ENCODE measurements at places on chromosomes 12 and 14. TPM values are rescaled to one million over a fixed set of nuclear protein-coding genes. Genes with fewer than 3 reads are reported as not detected.
A peak's percentile ranks its signal among the peaks of the same experiment; 100 is the strongest.

Gene NDRG2
- total RNA-seq, result 37.5 TPM

Gene HOXC6
- total RNA-seq, result 0.21 TPM

Gene TAS2R14
- 0.83 TPM for total RNA-seq

- no peaks in the 10 kb centered on the region for H3K36me3 ChIP-seq
- no peak overlapping the region for H3K27ac ChIP-seq
- no peaks in the 10 kb centered on the region for H3K4me1 ChIP-seq
- no peak for DNase-seq
- H3K4me3 ChIP-seq, result no peak overlapping the region
- H3K27me3 ChIP-seq, result no peaks in the 10 kb centered on the region
Measured at GRCh38 chr12:71236133-71236660, 78.4 kb upstream of the TSPAN8 start.

Gene KRT72
- total RNA-seq, result not detected

Gene RIMBP2
- total RNA-seq, result 4.4 TPM

GRCh38 chr12:44384136-44384535 is 492.0 kb downstream of the NELL2 start:
- no peak overlapping the region for H3K27ac ChIP-seq
- no peak overlapping the region for H3K4me3 ChIP-seq
- DNase-seq, result no peak
- H3K4me1 ChIP-seq, result no peaks in the 10 kb centered on the region
- H3K27me3 ChIP-seq, result no peaks in the 10 kb centered on the region

GRCh38 chr14:57549765-57550420 is 56.2 kb upstream of the CCDC198 start:
- no peaks in the 10 kb centered on the region for H3K4me1 ChIP-seq
- no peaks in the 10 kb centered on the region for H3K36me3 ChIP-seq
- no peak overlapping the region for H3K27ac ChIP-seq
- no peak for DNase-seq
- H3K4me3 ChIP-seq, result no peak overlapping the region
- no peaks in the 10 kb centered on the region for H3K27me3 ChIP-seq

GRCh38 chr14:101873991-101874390 is 90.4 kb upstream of the DYNC1H1 start:
- DNase-seq, result no peak
- no peak overlapping the region for H3K27ac ChIP-seq
- H3K36me3 ChIP-seq, result no peaks in the 10 kb centered on the region
- no peaks in the 10 kb centered on the region for H3K27me3 ChIP-seq

Gene SYNDIG1L
- 0.28 TPM for total RNA-seq

Gene ASB2
- total RNA-seq, result 0.09 TPM

- H3K27me3 ChIP-seq, result peaks cover 11% of the 10 kb centered on the region
- DNase-seq, result no peak
Measured at GRCh38 chr12:54005531-54005852, 3.3 kb upstream of the HOXC8 start.

- H3K36me3 ChIP-seq, result no peaks in the 10 kb centered on the region
- H3K27me3 ChIP-seq, result no peaks in the 10 kb centered on the region
- H3K27ac ChIP-seq, result no peak overlapping the region
- no peak overlapping the region for H3K4me3 ChIP-seq
Measured at GRCh38 chr12:102356690-102357089, 123.7 kb downstream of the IGF1 start.

- H3K27ac ChIP-seq, result no peak overlapping the region
- no peaks in the 10 kb centered on the region for H3K27me3 ChIP-seq
- H3K36me3 ChIP-seq, result no peaks in the 10 kb centered on the region
- no peaks in the 10 kb centered on the region for H3K4me1 ChIP-seq
Measured at GRCh38 chr14:21534576-21534975, 8.4 kb upstream of the SALL2 start.

GRCh38 chr14:87643005-87643404 is 350.0 kb downstream of the GALC start:
- DNase-seq, result no peak
- H3K27me3 ChIP-seq, result no peaks in the 10 kb centered on the region
- H3K4me3 ChIP-seq, result no peak overlapping the region
- H3K4me1 ChIP-seq, result no peaks in the 10 kb centered on the region
- H3K36me3 ChIP-seq, result no peaks in the 10 kb centered on the region

DNA sequence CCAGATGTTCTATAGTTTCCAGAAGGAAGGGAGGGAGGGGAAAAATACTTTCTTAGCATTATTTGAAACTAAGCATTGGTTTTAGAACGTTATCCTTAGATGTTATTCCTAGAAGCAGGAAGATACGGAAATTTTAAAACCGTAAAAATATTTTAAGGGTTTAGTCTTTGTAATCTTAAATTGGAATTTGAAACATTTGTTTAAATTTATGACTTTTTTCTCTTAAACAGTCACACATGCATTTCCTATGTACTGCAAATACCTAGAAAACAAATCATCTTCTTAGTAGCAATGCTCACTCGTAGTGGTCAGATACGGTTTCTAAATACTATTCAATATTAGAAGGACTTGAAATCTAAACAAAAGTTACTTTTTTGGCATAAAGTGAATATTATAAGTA is 282.0 kb downstream of the ERC1 start:
- no peaks in the 10 kb centered on the region for H3K36me3 ChIP-seq
- H3K27me3 ChIP-seq, result no peaks in the 10 kb centered on the region
- H3K4me3 ChIP-seq, result no peak overlapping the region
- H3K4me1 ChIP-seq, result no peaks in the 10 kb centered on the region
- H3K27ac ChIP-seq, result no peak overlapping the region

Gene ARHGAP9
- 0.60 TPM for total RNA-seq

- H3K4me1 ChIP-seq, result peaks cover 54% of the 10 kb centered on the region
- no peak overlapping the region for H3K27ac ChIP-seq
- H3K36me3 ChIP-seq, result no peaks in the 10 kb centered on the region
- no peak for DNase-seq
Measured at GRCh38 chr12:11814374-11814773, 164.9 kb downstream of the ETV6 start.

Gene CEBPE
- not detected for total RNA-seq

Gene TPPP2
- total RNA-seq, result 0.23 TPM

DNA sequence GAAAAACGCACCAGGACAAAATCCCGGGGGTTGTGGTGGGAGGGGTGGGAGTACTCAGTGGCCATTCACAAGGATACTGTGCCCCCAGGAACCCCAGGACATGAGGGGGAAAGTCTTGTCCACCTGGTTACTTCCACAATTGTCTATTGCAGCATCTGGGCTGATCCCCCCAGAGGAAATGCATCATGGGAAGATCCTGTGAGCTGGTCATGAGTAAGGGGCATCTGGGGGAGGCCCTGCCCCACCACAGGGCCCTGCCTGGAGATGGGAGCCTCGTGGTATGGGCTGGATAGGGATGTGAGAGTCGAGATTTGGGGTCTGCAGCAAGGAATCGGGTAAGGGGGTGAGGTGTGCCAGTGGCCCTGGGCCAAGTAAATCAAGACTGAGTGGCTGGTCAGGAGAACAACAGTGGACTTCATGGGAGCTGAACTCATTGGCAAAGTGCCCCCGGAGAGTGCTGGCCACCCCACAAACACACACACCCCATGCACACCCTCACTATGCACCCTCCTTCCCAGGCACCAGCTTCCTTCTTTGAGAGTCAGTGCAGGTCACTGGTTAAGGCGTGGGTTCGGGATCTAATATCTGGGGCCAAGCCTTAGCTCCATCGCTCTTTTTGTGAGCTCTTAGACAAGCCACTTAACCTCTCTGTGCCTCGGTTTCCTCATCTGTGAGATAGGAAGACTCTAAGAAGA is 3.0 kb upstream of the SERPINA1 start:
- no peak for DNase-seq
- H3K27ac ChIP-seq, result peak overlapping the region; percentile 79
- no peaks in the 10 kb centered on the region for H3K27me3 ChIP-seq

Gene DIO2
- total RNA-seq, result 0.08 TPM

DNA sequence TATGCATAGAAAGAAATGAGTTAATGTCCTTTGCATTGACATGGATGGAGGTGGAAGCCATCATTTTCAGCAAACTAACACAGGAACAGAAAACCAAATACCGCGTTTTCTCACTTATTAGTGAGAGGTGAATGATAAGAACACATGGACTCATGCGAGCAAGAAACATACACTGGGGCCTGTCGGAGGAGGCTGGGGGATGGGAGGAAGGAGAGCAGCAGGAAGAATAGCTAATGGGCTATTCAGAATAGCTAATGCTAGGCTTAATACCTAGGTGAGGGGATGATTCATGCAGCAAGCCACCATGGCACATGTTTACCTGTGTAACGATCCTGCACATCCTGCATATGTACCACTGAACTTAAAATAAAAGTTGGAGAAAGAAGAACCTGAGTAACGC is 29.1 kb upstream of the SYT1 start:
- no peak overlapping the region for H3K27ac ChIP-seq
- no peaks in the 10 kb centered on the region for H3K27me3 ChIP-seq
- H3K4me1 ChIP-seq, result no peaks in the 10 kb centered on the region
- H3K36me3 ChIP-seq, result no peaks in the 10 kb centered on the region
- no peak for DNase-seq

GRCh38 chr12:124259154-124260066 is 35.5 kb upstream of the RFLNA start:
- no peak for DNase-seq
- H3K36me3 ChIP-seq, result no peaks in the 10 kb centered on the region
- no peaks in the 10 kb centered on the region for H3K4me1 ChIP-seq
- H3K27me3 ChIP-seq, result no peaks in the 10 kb centered on the region

DNA sequence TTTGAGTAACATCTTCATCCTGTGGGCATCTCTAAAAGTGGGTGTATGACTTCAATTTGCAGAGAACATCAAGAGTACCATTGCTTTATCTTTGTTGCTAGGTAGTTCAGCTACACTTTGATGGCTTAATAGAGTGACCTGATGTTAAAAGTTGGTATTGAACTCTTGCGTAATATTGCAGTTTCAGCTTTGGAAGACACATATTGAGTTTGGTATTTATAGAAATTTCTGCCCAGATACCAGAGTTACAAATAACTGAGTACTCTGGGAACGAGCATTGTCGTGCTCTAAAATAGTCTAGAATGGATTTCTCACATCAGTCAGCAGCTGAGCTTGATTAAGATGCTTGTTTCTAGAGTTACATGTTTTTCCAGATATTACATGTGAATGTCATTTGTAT is 24.8 kb upstream of the AKAP5 start:
- no peaks in the 10 kb centered on the region for H3K4me1 ChIP-seq
- peaks cover 41% of the 10 kb centered on the region for H3K36me3 ChIP-seq
- H3K4me3 ChIP-seq, result no peak overlapping the region
- no peak overlapping the region for H3K27ac ChIP-seq
- no peaks in the 10 kb centered on the region for H3K27me3 ChIP-seq
- DNase-seq, result no peak

GRCh38 chr12:51530208-51530607 is 60.8 kb upstream of the SCN8A start:
- no peaks in the 10 kb centered on the region for H3K27me3 ChIP-seq
- no peaks in the 10 kb centered on the region for H3K4me1 ChIP-seq
- H3K4me3 ChIP-seq, result no peak overlapping the region
- H3K27ac ChIP-seq, result no peak overlapping the region
- no peak for DNase-seq

- H3K4me1 ChIP-seq, result no peaks in the 10 kb centered on the region
- DNase-seq, result no peak
- H3K27me3 ChIP-seq, result no peaks in the 10 kb centered on the region
- no peaks in the 10 kb centered on the region for H3K36me3 ChIP-seq
Measured at GRCh38 chr14:29671034-29671433, 256.6 kb downstream of the PRKD1 start.

- no peak for DNase-seq
- no peaks in the 10 kb centered on the region for H3K36me3 ChIP-seq
- no peaks in the 10 kb centered on the region for H3K4me1 ChIP-seq
- no peak overlapping the region for H3K4me3 ChIP-seq
- no peak overlapping the region for H3K27ac ChIP-seq
Measured at GRCh38 chr12:41140117-41140516, 48.0 kb upstream of the PDZRN4 start.

Gene CCDC38
- total RNA-seq, result not detected
